ENCODE measurements at places on chromosomes 4 and X.
A peak's percentile ranks its signal among the peaks of the same experiment; 100 is the strongest.

DNA sequence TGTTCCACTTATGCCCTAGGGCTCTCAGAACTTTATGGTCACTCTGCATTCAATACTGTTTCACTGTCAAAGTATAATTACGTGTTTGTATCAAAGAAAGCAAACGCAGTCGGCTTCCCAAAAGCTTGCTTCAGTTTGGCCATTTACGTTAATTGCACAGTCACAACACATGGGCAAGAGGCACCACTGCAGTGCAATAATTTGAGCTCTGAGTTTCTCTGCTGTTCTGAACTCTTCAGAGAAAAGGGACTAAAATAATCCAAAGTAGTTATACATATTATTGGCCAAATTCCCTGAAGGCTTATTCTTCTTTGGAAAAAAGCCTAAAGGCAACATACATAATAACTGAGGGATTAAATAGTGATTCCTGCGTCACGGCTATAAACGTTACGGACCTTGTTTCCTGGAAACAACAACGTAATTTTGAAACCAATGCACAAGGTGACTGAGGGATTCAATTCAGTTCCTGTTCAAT is 51.3 kb downstream of the RNF150 start:
- DNase-seq, result no peak

DNA sequence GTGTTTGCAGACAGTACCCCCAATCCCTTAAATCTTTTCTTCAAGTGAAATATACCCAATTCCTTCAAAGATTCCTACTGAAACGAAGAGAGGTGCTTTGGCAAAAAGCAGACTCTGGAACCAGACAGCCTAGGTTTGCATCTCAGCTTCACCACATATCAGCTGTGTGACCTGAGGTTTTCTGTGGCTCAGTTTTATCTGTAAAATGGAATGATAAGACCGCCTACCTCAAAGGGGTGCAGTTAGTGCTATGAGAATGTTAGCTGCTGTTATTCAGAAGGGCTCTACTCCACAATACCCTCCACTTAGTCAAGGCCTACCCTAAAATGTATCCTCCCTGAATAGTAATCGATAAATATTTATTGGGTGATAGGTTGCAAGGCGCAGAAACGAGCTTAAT is 664 bp downstream of the PIR start:
- DNase-seq, result no peak

DNA sequence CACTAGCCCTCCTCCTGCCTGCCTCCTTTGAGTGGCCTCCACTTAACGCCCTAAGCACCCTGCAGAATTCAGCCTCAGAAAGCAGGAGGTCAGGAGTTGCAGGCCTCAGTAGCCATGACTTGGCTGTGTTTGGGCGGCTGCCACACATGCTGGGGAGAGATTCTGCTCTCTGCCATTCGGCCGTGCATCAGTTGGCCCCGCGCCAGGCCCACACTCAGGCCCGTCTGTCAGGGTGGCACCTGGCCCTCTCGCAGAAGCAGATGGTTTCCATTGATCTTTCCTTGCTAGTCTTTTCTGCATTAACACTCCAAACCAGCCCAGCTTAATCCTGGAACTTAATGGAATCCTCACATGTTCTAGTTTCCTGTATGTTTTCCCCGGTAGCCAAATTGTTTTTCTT is 30.7 kb upstream of the ATP6AP2 start:
- no peak for DNase-seq

- no peak for DNase-seq
These were observed 66.3 kb downstream of the TSC22D3 start for GRCh38 chrX:107709266-107709806.

DNA sequence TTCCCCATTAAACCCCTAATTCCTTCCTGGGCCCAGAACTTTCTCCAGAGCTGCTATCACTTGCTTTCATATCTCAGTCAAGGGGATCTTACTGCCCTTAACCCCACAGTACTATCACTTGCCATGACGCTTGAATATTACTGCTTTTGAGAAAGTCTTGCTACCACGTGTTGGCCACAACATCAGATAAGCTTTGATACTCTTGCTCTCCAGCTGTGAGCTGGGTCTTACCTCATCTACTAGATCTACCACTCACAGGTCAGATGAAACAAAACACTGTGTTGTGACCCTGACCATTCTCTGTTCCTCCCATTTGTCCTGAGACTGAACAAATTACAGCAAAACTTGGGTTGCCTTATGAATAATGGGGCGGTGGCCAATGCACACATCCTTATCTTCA is 12.1 kb upstream of the TAPT1 start:
- no peak for DNase-seq

DNA sequence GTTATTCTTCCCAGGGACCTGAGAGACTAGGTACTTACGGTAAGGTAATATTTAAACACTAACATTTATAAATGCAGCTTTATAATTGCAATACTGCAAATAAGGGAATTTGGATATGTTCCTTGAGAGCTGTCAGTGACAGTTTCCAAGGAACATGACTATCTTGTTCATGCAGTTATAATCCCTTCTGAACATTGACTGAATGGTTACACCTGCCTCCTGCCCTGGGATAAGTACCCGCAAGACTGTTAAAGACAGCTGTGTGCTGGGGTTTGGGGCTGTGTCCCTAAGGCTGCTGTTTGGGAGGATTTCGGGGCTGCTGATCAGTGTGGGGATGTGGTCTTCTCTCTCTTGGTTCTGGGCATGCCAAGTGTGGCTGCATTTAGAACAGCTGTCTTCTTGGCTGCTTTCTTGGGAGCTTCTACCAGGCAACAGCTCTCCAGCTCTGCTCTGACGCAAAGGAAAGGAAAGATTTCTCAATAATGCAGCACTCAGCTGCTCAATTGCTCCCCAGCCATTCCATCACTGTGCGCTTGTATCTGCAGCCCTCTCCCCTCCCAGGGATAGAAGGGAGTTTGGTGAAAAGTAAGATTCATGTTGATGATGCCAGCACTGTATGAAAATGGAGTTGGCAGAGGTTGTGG is 298.8 kb upstream of the TAPT1 start:
- DNase-seq, result peak; percentile 3

GRCh38 chr4:121952290-121952689 is 430 bp upstream of the TRPC3 start:
- DNase-seq, result no peak

DNA sequence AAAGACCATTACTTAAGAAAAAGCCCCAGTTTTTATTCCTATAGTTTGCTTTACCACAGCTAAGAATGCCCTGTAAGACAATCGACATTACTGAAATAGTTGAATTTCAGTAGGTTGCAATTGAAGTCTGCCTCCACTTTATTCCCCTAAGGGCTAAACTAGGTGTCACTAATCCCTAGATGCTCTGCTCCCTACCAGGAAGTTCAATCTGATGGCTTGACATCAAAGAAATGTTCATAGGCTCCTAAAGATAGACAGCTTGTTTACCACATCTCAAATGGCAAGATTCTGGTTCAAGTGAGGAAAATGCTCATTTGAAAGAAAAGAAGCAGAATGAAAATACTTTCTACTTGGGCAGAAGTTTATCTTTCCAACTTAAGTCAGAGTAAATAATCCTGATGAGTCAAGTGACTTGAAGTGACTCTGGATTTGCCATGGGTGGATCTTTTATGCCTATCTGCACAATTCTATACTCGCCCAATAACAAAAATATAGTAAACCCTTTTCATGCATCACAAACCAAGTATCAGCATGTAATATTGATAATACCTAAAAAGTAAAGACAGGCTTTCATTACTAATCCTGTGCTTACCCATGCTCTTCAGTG is 117.2 kb downstream of the SH3RF1 start:
- no peak for DNase-seq
